ENCODE measurements at places on chromosomes 7 and 10.

GRCh38 chr7:104240401-104240800 is 32.6 kb upstream of the ORC5 start:
- DNase-seq: no peak

DNA sequence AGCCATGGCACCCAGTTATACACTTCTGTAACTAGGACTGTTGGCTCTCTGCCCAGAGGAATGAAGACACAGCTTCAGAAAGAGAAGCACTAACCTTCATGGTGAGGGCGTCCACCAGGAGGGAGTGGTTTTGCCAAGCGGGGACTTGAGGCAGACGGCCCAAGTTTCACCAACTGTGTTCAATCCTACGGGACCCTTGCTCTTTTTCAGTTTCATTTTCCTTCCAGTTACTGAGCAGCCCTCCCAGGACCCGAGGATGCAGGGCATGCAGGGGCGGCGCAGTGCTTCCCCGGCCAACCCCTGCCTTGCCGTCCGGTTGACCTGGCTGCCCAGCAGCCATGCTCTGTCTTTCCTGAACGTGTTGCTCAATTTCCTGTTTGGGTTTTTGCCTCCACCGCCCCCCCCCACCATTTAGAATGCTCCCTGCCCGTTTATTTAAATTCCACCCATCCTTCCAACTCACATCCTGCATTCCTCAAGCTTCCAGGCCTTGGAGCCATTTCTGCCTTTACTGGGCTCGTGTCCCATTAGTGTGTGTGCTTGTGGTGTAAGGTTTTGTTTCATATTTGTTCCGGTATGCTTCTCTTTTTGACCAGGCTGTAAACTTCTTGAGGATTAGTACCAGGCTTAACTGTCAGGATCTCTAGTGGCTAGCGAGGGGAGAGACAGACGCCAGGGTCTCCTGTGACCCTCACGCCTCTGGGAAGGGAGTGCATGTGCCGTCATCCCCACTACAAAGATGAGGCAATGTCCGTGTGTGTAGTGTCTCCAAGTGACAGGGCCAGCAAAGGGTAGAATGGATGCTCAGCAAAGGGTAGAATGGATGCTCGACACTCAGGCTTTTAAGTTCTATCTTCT is 31.6 kb downstream of the IL15RA start:
- no peak for DNase-seq

DNA sequence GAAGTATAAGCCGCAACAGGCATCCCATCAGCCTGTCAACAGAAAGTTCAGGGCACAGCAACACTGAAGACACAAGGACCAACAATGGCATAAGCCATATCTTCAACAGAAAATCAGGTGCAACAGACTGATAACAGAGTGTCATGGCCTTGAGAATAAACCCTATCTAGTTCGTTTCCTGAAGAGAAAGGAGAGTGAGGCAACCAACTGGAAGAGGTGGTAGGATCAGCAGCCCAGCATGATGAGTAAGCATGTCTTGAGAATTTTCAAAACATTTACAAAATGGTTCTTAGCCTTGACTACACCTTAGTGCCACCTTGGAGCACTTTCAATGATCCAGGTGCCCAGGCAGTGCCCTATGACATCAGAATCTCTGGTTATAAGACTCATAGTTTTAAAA is 290.2 kb upstream of the SEMA3C start:
- no peak for DNase-seq

GRCh38 chr7:1562597-1563051 is 6.6 kb upstream of the TMEM184A start:
- DNase-seq: no peak

DNA sequence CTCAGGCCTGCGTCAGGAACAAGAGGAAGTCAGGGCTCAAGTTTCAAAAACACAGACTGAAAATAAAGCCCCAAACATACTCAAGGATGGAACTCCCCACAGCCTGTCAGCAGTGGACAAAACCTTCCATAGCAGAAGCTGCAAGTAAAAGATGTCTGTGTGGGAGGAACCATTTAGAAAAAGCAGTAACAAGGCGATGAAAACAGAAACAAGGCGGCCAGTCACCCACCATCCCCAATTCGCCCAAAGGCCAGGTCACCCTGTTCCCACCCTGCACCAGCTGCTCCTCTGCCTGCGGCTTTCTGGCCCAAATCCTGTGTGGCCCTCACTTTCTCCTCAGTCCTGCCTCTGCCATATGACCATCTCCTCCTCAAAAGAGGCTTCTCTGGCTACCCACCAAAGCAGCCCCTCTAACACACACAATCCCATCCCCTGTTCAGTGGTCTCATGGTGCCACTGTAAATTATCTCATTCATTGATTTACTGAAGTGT is 27.8 kb downstream of the KCNMA1 start:
- DNase-seq: no peak
